Lower leg skin (tissue), 4 donors: ENCODE measurements at places on chromosomes 5 and 9.

- DNase-seq: peak; percentile 75
Measured at GRCh38 chr5:181207214-181207959, 2.4 kb upstream of the TRIM7 start.

DNA sequence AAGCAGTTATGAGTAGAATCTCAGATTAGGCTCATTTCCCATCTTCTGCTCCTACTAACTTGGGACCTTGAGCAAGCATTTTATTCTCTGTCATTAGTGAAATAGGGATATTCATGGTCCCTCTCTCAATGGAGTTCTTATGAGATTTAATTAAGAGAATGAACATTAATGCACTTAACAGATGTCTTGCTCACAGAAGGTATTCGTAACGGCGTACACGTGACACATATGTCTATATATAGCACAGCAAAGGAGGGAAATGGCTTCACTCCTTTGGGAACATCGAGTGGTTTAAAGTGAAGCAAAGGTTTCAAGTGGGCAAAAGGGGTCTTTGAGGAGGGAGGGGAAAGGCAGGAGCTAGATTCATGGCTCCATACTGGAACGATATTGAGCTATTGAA, 24.6 kb downstream of the KDM4C start:
- DNase-seq: no peak

DNA sequence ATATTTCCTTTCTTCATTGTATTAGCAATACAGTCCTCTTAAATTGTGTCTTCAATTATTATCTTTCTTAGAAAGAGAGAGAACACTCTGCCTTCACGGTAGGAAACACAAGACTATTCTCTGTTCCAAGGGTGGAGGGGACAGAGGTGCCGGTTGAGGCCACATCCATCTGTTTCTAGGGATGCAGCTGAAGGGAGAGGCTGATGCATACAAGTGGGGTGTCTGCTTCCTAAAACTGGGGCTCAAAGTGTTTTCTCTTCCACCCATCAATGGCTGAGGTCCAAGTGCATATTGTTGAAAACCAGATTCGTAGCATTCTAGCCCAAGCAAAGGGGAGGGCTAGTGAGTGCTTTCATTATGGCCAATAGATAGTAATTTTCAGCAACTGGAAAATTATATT, 9.5 kb downstream of the IRX2 start:
- peak; percentile 39 for DNase-seq

DNA sequence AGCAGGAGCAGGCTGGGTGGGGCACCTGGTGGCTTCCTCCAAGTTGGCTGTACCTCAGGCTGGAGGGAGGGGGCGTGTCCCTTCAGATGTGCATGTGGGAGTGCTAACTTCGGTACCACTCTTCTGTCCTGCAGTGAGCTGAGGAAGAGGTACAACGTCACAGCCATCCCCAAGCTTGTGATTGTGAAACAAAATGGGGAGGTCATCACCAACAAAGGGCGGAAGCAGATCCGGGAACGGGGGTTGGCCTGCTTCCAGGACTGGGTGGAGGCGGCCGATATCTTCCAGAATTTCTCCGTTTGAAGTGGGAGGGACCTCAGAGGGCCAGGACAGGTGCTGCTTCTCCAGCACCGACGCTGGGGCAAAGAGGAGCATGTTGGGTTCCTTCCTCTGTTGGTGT, 9.3 kb downstream of the NXNL2 start:
- no peak for DNase-seq

DNA sequence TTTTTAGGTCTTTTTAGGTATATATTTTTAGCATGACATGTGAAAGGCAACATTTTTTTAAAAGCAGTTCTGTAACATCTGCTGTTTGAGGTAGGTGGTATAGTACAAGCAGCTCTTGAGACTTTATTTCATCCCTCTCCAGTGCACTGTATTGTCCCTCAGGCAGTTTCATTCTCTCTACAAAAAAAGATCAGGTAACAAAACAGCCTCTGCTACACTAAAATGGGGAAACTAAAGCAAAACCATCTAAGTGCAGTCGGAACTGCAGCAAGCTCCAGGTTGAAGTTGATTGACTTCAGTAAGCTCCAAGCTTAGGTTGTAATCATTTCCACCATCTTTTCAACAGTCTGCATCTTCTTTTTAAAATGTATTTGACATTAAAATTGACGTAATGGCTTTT, 195.6 kb downstream of the DEPDC1B start:
- DNase-seq: no peak

DNA sequence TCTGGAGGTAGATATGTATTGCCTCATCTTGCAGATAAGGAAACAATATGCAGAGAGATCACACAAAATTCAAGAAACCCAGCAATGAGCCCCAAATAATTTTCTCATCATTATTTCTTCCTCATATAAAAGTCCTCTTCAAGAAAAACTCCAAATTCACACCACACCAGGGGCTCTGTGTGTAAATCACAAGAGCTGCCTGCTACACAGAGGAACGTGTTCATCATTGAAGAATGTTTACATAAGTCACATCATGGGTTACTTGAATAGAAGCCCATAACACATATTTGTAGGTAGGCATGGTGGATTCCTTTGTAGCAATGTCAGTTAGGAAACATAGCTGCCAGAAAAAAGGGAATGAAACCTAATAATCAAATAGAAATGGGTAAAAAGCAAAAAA, 308.1 kb upstream of the TLE4 start:
- DNase-seq: no peak

- no peak for DNase-seq
Measured at GRCh38 chr5:60457233-60457632, 242.7 kb downstream of the DEPDC1B start.

DNA sequence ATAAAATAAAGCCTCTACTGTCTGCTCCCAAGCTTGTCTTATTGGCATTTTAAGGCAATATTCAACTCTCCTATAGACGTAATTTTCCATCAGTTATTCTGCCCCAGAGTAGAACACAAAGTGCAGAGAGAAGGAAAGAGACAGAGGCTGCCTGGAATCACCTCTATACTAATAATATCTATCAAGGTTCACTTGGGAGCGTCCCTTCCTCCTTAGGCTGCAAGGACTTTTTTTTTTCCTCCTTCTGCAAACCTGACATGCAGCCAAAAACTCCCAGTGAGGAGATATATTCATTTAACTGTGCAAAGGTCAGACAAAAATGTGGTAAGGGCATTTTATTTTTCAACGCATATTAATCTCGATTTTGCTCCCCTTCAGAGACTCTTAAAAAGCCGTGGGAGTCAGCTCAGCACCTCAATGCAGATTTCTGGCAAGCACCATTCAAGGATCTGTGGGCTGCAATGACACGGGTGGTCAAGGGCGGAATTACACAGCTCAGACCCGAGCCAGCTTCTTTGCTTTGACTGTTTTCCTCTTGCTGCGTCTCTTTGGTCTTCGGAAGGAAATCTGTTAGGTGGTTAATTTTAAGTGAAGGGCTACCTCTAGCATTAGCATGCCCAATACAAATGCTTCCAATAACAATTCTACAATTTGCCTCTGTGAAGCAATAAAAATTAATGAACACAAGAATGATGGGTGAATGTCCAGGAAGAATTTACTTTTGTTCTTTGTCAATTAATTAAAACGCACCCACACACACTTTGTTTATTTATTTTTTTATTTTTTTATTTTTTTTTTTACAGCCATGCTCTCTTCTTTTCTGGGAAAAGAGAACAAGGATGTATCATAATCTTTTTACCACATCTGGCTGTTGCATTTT, 587.7 kb upstream of the GRAMD2B start:
- no peak for DNase-seq

DNA sequence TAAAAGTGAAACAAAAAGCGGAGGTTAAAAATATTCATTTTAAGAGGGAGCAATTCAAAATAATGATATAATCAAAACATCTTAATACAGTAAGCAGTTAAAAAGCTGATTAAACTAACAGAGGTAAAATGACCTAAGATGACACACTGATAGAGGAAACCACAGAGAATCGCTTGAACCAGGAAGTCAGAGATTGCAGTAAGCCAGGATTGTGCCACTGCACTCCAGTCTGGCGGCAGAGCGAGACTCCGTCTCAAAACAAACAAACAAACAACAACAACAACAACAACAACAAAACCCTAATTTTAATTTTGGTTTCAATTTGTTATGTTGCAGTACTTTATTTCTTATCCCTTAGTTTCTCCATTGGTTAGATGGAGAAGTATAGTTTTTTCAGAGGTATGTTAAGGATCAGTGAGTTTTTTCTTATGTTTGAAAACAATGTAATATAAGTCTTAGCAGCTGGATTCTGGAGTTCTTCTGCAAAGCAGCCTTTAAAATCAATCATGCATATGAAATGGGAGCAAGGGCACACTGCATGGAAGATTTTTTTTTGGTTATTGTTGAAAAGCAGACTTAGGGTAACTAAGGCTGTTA, 58.5 kb downstream of the MLANA start:
- DNase-seq: peak; percentile 29

- DNase-seq: no peak
Measured at GRCh38 chr9:124929464-124929863, 11.4 kb downstream of the GOLGA1 start.

DNA sequence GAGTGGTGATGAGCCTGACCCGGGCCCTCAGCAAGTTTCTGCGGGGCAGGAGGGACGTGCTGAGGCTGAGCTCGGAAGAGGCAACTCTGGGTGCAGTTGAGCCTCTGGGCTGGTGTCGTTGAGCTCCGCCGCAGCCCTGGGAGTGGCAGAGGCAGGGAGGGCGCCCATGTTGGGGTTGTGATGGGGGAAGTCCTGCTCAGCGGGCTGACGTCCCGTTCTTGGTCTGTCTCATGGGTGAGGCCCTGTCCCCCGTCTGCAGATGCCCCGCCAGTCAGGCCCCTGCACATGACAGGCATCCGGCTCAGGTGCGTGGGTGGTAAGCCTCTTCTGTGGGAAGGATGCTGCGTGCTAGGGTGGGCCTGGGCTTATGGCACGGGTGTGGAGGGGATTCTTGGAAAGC, 64.3 kb downstream of the RXRA start:
- no peak for DNase-seq

DNA sequence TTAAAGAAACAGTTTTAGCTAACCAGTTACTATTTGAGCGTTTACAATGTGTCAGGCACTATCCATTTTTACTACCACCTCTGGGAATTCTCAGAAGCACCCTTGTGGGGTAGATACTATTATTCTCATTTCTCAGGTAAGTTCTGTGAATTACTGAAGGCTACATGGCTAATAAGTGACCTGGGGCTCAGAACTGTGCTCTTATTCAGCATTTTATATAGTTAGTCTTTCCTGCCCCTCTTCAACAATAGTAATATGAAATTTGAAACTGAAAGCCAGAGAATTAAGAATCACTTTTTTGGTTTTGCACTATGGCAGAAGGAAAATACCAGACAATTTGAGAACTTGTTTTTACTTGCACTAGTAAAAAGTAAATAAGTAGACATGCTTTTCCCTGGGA, 11.8 kb downstream of the ELL2 start:
- no peak for DNase-seq

DNA sequence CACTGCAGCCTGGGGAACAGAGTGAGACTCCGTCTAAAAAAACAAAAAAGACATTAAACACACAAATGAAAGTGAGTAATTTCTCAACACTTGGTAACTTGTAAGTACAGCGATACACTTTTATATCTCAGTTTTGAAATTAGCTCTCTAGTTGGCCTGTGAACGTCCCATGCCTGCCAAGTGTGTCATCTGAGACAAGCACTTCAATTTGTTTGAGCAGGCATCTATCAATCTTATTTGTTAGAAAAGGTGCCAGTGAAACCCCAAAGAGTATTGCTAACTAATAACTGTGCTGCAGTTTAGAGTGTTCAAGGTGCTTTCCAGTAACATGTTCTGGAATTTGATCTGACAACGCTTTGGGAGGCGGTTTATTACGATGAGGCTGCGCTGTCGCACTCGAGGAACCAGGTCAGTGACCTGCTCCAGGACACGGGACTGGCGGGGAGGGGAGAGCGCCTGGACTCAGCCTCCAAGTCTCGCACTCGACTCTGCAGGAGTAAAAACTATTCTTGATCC, 1.1 kb upstream of the SPIN1 start:
- peak; percentile 37 for DNase-seq

- no peak for DNase-seq
Measured at GRCh38 chr9:132789719-132790118, 88.4 kb downstream of the AK8 start.

- no peak for DNase-seq
Measured at GRCh38 chr9:136762915-136763648, 1.2 kb downstream of the LCN15 start.

GRCh38 chr5:87944553-87945285, 323.9 kb downstream of the TMEM161B start:
- DNase-seq: no peak

DNA sequence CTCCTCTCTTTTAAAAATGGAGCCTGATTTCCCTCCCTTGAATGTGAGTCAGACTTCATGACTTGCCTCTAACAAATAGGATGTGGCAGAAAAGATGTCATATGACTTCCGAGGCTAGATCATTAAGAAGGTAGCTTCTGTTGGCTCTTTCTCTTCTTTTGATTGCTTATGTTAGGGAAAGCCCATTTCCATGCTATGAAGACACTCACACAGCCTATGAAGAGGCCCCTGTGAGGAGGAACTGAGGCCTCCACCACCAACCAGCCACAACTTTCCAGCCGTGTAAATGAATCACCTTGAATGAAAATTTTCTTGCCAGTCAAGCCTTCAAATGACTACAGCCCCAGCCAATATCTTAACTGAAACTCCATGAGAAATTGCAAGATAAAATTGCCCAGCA, 413.4 kb downstream of the TMEM38B start:
- DNase-seq: no peak

DNA sequence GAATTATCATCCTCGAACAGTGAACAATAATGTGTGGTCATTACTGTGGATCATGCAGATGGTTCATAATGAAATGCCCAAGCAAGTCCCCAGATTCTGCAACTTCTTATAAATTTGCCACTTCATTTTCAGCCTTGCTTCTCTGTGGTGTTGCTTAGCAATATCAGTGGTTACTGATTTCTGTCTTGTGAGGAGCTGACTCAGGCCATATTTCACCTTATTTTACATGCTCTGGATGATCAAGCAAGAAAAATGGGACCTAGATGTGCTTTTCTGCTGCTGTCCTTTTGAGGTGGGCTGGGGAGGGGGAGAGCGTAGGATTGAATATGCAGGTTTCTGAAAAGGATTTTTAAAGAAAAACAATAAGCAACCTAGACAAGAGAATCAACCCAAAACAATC, 188.3 kb downstream of the SLC24A2 start:
- DNase-seq: no peak

DNA sequence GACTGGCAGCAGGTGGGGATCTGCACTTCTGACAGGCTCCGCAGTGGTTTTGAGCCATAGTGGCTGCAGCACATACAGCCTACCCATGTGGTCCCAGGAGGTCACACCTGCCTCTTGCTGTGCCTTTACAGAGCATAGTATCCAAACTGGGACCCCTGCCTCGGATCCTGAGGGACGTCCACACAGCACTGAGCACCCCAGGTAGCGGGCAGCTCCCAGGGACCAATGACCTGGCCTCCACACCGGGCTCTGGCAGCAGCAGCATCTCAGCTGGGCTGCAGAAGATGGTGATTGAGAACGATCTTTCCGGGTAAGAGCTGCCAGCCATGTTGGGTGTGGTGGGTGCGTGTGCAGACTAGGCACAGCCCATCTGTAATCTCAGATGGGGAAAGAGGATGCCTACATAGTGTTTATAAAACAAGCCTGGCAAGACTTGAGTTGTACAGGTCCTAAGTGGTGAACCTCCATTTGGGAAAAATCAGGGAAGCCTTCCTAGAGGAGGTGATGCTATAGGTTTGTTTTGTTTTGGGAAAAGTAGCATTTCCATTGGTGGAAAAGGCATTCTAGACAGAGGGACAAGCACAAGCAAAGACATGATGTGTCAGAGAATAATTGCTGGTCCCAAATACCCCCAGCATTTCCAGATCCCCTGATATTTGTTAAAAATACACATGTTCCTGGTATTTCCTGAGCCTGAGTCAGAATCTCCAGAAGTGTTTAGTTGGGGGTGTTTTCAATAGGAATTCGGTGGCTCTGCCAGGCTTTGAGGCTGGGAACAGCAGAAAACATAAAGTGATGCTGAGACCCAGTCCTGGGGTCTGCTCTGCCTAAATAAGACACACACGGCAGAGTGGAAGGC, 119.2 kb downstream of the DAB2IP start:
- DNase-seq: no peak
